ENCODE measurements at places on chromosomes 13 and 19.

DNA sequence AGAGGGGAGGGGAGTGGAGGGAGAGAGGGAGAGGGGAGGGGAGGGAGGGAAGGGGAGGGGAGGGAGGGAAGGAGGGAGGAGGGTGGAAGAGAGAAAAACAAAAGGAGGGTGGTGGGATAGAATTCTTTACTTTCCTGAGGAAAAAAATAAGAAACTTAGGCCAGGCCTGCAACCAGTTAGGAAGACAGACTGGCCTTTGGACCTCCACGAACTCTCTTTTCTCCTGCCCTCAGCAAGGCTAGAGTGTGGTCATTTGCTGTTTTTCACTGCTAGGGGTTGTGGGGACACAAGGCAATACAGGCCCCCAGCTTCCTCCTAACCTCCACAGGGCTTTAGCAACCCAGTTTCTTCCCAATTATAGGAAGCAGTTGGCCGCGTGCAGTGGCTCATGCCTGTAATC, 4.2 kb downstream of the CCDC8 start:
- DNase-seq = no peak

DNA sequence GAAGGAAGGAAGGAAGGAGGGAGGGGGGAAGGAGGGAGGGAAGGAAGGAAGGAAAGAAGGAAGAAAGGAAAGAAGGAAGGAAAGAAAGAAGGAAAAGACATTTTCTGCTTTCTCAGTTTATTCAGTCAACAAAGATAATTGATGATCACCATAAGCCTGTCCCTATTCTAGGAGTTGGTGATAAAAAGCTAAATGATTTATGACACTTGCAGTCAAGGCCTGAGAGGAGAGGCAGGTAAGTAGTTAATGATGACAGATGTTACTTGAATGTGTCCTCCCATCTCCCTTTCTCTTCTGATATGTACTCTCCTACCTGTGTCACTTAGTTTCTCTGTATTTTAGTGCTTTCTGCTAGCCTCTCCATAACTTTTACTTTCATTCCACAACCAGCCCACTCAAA, 141.3 kb downstream of the SLITRK6 start:
- DNase-seq = no peak

GRCh38 chr19:5844456-5845433, 5.2 kb upstream of the FUT6 start:
- DNase-seq = no peak

- no peak for DNase-seq
Measured at GRCh38 chr13:108786456-108787200, 157.2 kb downstream of the MYO16 start.

DNA sequence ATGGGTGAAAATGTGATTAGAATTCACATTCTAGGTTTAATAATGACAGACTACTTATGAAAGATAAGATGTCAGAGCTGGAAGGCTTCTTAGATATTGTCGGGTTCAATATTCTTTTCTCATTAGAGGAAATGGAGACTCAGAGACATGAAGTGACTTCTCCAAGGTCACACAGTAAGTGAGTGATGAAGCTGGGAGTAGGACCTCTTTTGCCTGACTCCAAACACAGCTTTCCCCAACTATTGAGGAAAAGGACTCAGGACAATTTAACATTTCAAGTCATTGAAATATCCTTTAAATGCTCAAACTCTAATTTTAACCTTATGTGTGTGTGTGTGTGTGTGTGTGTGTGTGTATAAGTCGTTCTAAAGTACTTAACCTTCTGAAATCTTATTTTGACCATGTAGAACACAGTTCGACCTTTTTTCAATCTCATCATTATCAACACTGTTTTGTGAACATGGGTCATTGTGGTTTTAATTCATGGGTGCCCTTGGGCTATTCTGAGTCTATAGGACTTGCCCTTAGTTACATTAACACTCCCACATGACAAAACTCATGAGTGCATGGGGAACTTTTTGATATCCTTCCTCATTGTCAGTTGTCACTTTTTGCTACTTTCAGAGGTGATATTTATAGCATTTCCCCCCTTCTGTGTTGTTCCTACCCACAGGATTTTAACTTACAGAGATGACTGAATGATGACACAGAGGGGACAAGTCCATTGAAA, 53.0 kb downstream of the LRCH1 start:
- no peak for DNase-seq

GRCh38 chr19:11138601-11139300, 16.8 kb downstream of the SPC24 start:
- DNase-seq = no peak

DNA sequence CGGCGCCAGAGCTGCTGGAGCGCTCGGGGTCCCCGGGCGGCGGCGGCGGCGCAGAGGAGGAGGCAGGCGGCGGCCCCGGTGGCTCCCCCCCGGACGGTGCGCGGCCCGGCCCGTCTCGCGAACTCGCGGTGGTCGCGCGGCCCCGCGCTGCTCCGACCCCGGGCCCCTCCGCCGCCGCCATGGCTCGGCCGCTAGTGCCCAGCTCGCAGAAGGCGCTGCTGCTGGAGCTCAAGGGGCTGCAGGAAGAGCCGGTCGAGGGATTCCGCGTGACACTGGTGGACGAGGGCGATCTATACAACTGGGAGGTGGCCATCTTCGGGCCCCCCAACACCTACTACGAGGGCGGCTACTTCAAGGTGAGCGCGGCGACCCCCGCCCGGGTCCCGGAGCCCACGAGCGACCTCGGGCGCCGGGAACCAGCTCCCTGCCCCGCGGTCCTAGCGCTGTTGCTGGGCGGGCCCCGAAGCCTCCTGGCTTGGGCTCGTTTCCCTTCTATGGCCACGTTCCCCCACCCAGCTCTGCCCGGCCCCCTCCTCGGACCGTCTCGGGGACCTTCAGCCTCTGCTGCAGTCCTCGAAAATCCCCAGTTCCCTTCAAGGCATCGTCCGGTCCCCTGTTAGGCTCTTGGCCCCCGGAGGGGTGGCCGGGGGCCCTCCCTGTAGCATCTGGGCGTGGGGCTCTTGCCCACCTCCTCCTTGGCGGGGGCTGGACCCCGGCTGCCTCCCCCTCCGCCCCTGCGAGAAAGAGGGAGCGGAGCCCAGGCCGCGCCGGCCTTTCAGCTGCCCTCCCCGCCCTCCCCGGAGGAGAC, at the start of gene CDC34:
TSS of gene CDC34 (plus strand) at position 8 of the 808 bp plus-strand sequence. CDS start at position 180, 172 bp downstream.
- no peak for DNase-seq

- DNase-seq = no peak
Measured at GRCh38 chr13:113776231-113777125, 17.5 kb downstream of the TMEM255B start.

GRCh38 chr13:84126671-84127171, 244.4 kb upstream of the SLITRK1 start:
- DNase-seq = no peak

GRCh38 chr13:25529425-25529824, 157.7 kb downstream of the ATP8A2 start:
- no peak for DNase-seq

- DNase-seq = no peak
Measured at GRCh38 chr13:91302111-91302510, 45.4 kb upstream of the MIR17HG start.

DNA sequence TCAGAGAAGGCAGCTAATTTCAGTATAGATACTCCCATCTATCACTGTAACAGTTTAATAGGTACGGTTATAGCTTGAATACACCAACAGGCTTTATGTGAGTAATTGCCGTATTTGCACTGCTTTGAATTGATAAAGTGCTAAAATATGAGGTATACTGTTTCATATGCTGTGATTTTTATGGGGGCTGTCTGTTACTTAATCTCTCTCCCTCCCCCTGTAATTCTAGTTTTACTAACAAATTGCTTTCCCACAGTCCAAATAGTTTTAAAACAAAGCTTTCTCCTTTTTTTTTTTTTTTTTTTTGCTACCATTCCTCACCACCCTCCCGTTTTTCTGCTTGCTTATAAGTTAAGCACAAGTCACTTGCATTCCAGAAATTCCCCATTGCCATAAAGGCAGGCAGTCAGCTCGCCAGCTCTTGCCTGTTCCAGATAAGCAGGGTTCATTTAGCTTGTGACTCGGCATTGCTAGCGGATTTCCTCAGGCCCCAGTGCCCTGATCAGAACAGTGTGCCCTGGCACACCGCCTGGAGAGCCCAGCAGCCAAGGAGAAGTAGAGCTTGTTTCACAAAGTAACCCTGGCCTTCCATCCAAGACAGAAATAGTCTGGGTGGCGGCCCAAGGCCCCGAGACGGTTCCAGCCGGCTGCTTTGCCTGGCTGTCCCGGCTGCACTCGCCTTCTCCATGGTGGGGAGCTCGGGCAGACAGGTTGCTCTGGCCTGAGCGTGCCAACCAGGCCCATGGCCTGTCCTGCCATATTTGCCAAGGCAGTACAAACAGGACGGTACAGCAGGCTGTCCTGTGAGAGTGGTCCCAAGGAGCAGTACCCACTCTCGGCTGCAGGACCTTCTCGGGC, 43.5 kb upstream of the NPAS1 start:
- no peak for DNase-seq

DNA sequence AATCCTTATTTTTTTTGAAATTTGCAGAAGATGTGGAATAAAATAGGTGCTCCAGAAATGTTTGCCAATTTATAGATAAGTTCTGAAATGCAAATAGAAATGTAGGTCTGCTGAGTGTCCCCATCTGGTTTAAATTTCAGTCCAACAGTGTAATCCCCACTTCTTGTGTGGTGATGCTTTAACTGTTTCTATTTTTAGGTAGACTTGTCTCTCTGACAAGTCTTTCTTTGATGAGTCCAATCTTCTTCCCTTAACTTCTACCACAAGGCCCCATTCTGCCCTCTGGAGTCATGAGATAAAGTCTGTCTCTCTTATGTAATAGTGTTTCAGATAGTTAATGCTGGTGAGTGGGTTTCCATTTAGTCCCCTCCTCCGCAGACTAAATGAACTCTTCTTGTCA, 390.4 kb downstream of the RFC3 start:
- no peak for DNase-seq

GRCh38 chr13:101205408-101205807, 210.9 kb downstream of the NALCN start:
- no peak for DNase-seq

- no peak for DNase-seq
Measured at GRCh38 chr13:39567569-39567968, 35.4 kb downstream of the LHFPL6 start.

GRCh38 chr19:30155381-30156200, 213.6 kb downstream of the URI1 start:
- no peak for DNase-seq

DNA sequence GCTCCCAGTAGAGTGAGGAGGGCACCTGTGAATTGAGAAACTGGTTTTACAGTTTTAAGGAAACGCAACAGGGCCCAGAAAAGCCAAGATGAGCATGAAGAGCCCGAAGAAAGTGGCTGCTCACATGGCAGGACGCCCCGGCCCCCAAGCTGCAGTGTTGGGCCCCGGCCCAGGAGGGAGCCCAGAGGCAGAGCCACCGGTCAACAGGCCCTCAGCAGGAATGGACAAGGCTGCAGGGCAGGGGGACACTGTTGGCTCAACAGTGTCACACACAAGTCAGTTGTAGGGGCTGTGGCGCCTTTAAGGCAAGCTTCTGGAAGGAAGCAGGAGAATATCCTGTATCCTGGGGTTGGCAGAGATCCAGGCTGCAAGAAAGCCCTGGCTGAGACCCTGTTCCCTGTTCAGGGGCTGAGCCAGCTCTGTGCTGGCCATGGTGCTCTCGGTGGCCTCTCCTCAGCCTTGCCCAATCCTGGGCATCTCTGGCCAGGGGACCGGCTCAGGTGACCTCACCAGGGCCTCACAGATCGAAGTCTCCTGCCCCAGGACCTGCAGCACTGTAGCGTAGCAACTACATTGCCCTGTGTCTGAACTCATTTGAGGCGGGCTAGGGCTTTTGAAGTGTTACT, 28.0 kb downstream of the UPF1 start:
- DNase-seq = no peak

- no peak for DNase-seq
Measured at GRCh38 chr19:36113894-36114720, 568 bp downstream of the POLR2I start.

GRCh38 chr19:5220866-5221265, 119.7 kb downstream of the PTPRS start:
- DNase-seq = no peak

DNA sequence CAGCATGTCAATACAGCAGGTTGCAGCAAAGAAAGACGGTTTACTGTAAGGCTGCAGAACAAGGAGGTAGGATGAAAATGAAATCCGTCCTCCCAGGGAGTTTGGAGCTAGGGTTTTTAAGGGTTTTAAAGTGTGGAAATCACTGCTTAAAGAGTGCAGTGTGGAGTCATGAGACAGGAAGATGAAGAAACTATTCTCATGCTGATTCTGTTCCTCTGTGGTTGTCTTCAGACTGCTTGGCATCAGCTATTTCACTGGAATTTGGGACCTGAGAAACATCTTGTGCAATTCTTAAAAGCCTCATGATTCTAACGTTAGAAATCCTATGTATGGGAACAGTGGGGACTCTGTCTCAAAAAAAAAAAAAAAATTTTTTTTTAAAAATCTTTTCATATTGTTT, 11.4 kb downstream of the ZNF331 start:
- no peak for DNase-seq

GRCh38 chr19:40530091-40530901, 46.4 kb upstream of the SHKBP1 start:
- DNase-seq = no peak

DNA sequence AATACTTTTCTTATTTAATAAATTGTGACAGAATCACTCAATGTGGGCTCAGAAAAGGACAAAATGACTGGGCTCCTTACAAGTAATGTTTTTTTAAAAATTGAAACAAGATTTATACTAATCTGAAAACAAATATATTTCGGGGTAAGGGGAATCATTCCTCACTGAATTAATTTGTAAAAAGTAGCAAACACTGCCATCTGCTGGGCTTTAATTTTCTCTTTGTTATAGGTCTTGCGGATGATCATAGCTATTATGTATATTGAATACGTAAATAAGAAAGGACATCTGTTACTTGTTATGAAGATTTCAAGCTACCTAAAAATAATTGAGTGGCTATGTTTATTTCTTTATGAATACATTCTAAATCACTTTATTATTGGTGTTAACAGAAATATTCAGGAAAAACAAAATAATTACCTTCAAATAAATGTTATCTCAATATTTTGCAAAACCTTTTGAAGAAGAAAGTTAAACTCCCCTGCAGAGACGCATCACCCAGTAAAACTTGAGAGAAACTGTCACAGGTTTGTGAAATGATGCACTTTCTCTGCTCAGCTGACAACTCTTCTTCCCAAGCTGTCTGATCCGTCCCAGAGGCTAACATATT, 17.8 kb upstream of the ENOX1 start:
- no peak for DNase-seq

DNA sequence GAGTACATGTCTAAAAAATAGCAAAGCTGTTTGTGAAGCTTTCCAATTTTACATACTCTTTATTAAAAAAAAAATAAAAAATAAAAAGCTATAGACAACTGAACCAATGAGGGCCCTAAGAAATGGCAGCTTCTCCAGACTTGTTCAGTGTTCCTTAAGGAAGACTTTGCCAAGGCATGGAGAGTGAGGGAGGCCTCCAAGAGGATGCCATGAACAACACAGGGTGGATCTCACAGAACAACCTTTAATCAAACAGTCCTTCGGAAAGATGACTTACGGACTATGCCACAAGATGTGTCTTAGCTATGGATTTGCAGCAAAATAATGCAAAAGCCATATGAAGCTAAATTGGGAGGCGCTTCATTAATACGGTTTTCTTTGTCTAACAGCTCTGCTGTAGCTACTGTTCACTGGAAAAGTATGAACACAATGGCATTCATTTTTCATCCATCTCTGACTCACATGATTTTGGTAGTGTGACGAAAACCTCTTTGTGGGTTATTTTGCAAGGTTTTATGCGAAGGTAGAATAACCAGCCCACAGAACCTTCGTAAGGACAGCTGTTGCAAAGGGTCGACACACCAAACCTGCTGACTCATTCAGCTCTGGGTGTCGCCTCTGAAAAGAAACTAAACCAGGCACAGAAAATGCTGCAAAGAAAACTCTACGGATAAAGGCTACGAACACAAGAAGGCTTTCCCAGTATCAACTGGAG, 27.7 kb downstream of the EFNB2 start:
- no peak for DNase-seq

- DNase-seq = no peak
Measured at GRCh38 chr13:109196948-109197347, 567.5 kb downstream of the MYO16 start.
